Pulmonary artery endothelial cell (primary cell): ENCODE measurements at places on chromosomes 3 and 15. TPM values are rescaled to one million over a fixed set of nuclear protein-coding genes. Genes with fewer than 3 reads are reported as not detected.

Gene GABPB1
- total RNA-seq, result 118 and 131 TPM in 2 replicates

Gene MCF2L2
- 0.53 and 1.2 TPM in 2 replicates for total RNA-seq

Gene COL6A5
- total RNA-seq, result not detected in 2 replicates

Gene C15orf62
- 0.53 and 0.63 TPM in 2 replicates for total RNA-seq

Gene HAPLN3
- total RNA-seq, result 15.5 and 35.9 TPM in 2 replicates

Gene TTLL13
- total RNA-seq, result 0.04 TPM in 1 of 2 replicates, not detected in the other

Gene CHST13
- total RNA-seq, result not detected in 2 replicates

Gene TM4SF1
- 1,009 and 1,063 TPM in 2 replicates for total RNA-seq

Gene GPR160
- total RNA-seq, result 2.2 and 2.6 TPM in 2 replicates

Gene PRR20G
- total RNA-seq, result not detected in 2 replicates

Gene CHST14
- 11.0 and 11.1 TPM in 2 replicates for total RNA-seq

Gene KNG1
- not detected in 2 replicates for total RNA-seq

Gene ACAD9
- total RNA-seq, result 48.7 and 54.0 TPM in 2 replicates

Gene AGTR1
- not detected in 2 replicates for total RNA-seq

Gene NPAP1
- total RNA-seq, result not detected in 2 replicates

Gene GOLGA6A
- total RNA-seq, result not detected in 2 replicates

Gene C3orf33
- total RNA-seq, result 1.2 and 2.7 TPM in 2 replicates

Gene C3orf52
- 5.7 TPM in 2 replicates for total RNA-seq

Gene TNFSF10
- 41.5 and 108 TPM in 2 replicates for total RNA-seq

Gene ZIC1
- total RNA-seq, result 2.1 and 6.9 TPM in 2 replicates

Gene IL20RB
- 0.42 and 0.53 TPM in 2 replicates for total RNA-seq

Gene NR1I2
- total RNA-seq, result 0.11 TPM in 1 of 2 replicates, not detected in the other

Gene DNASE1L3
- total RNA-seq, result 0.07 and 0.20 TPM in 2 replicates

Gene CORO2B
- total RNA-seq, result 3.4 and 5.0 TPM in 2 replicates

Gene C3orf62
- 1.2 and 1.4 TPM in 2 replicates for total RNA-seq

Gene SLC25A20
- total RNA-seq, result 25.4 and 26.6 TPM in 2 replicates

Gene DALRD3
- total RNA-seq, result 37.4 and 48.5 TPM in 2 replicates

Gene FGF7
- 0.14 TPM in 1 of 2 replicates, not detected in the other for total RNA-seq

Gene GOLGA8H
- total RNA-seq, result 1.2 and 2.0 TPM in 2 replicates

Gene ASB14
- total RNA-seq, result under 0.01 TPM in 1 of 2 replicates, not detected in the other

Gene ACKR2
- not detected in 2 replicates for total RNA-seq

Gene FAM3D
- total RNA-seq, result 0.46 and 0.66 TPM in 2 replicates

Gene CADPS
- total RNA-seq, result not detected in 2 replicates

Gene LSM3
- 8.8 and 9.5 TPM in 2 replicates for total RNA-seq

Gene SNX22
- 1.3 and 3.6 TPM in 2 replicates for total RNA-seq

Gene CNBP
- total RNA-seq, result 223 and 313 TPM in 2 replicates

Gene SLC9C1
- under 0.01 and 0.11 TPM in 2 replicates for total RNA-seq

Gene SLC4A7
- total RNA-seq, result 102 and 159 TPM in 2 replicates

Gene ABHD6
- 5.9 and 9.0 TPM in 2 replicates for total RNA-seq

Gene B2M
- 1,552 and 2,400 TPM in 2 replicates for total RNA-seq

Gene CTXND1
- not detected in 2 replicates for total RNA-seq

Gene CP
- 0.13 and 0.99 TPM in 2 replicates for total RNA-seq

Gene SLC25A26
- 12.9 and 25.9 TPM in 2 replicates for total RNA-seq
